ENCODE measurements at places on chromosomes 11 and 22.

GRCh38 chr11:46345131-46345597 is 2.1 kb upstream of the DGKZ start:
- DNase-seq: no peak

- DNase-seq: no peak
Observed at GRCh38 chr22:19821523-19822300, 33.0 kb downstream of the GNB1L start.

DNA sequence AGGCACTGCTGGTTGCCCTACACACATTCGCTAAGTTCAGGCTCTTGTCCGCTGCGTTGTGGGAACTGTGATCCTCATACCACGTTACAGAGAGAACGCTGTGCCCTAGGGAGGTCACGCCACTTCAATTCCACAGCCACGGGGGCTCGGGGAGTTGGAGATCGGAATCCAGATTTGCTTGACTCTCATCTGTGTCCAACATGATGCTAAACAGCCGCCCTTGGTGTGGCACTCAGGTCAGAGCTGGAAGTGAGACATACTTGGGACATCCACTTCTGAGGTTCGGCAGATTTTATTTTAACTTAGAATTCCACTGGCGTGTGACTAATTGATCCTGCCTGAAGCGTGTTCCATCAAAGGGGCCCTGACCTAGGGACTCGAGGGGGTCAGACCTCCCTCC is 41.7 kb downstream of the RIBC2 start:
- no peak for DNase-seq

GRCh38 chr22:19986410-19987341 is 29.9 kb downstream of the ARVCF start:
- no peak for DNase-seq

DNA sequence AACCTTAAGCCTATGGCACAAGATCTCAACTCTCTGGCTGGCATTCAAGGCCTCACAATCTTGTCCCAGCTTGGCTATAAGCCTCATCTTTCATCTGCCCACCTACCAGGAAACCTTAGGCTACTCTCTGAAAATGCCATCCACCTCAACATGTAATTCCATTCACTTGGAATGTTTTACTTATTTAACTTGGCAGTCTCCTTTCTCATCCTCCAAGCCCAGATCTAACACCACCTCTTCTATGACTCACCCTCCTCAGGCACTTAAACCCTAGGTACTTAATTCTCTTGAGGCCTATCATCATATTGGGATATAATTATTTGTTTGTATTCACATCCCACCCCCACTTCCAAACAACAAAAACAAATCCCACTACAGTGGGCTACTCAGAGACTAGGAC is 15.0 kb downstream of the POGLUT3 start:
- DNase-seq: no peak

DNA sequence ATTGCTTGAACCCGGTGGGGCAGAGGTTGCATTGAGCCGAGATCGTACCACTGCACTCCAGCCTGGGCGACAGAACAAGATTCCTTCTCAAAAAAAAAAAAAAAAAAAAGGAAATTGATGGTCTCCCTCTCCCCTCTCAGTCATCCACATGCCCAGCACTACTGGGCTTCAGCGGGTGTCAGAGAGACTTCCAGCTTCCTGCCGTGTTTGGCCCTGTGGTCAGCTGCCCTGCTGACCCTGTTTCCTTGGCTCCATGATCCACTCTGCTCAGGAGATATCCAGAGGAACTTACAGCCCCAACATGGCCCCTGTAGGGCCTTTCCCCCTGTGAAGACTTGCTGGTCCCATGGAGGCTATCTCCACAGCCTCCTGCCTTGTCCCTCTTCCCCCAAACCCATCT is 6.1 kb upstream of the PNPLA3 start:
- no peak for DNase-seq

- no peak for DNase-seq
Observed at GRCh38 chr22:47943729-47944700, 1181.6 kb downstream of the TBC1D22A start.

GRCh38 chr22:25331050-25331449 is 111.6 kb downstream of the CRYBB2 start:
- no peak for DNase-seq

DNA sequence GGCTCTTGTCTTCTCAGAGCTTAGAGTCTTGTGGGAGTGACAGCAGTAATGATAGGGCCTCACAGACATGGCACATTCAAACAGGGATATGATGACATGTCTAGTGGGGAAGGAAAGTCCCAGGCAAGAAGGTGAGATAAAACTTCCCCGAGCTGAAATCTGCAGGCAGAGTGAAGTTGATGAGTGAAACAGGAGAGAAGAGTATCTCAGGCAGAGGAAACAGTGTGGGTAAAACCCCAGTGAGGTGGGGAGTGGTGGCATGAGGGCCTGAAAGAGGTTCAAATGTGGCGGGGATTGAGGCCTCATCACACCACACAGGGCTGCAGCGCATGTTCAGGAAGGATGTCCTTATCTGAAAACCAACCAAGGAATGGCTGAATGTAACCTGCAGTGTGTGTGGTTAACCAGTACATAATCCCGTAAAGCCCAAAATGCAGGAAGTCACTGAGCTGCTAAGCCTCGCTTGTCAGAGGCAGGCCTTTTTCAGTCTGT is 153.8 kb upstream of the E2F8 start:
- DNase-seq: no peak

- no peak for DNase-seq
Observed at GRCh38 chr11:1863352-1864216, 10.7 kb downstream of the LSP1 start.

- no peak for DNase-seq
Observed at GRCh38 chr11:34197256-34197655, 91.8 kb downstream of the NAT10 start.

GRCh38 chr11:1196516-1197391 is 26.1 kb upstream of the MUC5B start:
- DNase-seq: no peak

GRCh38 chr11:16606784-16607674 is 131.4 kb upstream of the C11orf58 start:
- DNase-seq: no peak

GRCh38 chr22:32331236-32331917 is 26.3 kb upstream of the RFPL3 start:
- DNase-seq: no peak

DNA sequence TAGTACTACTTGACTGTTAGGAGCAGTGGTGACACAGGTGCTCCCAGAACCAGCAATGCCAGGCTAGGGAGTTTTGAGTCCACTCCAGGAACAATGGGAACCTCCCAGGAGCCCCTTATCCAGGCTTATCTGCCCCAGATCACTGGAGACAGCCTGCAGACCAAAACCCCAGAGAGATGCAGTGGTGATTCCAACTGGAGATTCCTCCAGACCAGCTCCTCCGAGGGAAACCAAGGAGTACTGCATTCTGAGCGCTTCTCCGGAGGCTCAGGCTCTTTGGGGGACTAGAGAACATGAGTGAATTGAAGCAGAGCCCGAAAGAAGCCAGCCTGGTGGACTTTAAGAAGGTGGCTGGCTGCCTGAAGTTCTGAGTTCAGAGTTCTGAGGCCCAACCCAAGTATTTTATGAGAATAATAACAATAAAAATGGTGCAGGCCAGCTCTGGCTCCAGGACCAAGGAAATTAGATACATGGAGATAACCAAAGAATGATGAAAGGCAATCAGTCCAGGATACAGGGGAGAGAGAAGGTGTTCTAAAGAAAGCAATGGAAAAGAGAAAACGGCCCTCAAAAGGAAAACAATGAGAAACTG is 1.3 kb upstream of the TMEM25 start:
- DNase-seq: no peak

DNA sequence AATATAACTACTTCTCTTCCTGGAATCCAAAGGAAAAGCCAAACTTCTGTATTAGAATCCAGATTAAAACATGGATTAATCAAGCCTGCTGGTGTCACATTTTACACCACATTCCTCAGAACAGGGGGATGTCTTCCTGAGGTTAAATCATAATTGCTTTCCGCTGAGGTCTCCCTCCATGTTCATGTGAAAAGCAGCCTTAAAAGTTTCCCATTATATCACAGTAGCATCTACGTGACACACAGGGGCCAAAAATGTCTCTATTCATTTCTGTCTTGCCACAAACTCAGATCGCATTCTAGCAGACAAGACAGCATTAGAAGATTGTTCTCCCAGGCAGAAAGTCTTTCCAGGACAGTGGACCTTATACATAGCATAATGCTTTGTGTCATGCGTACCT is 788.7 kb downstream of the OPCML start:
- DNase-seq: no peak

- DNase-seq: no peak
Observed at GRCh38 chr22:46368422-46368821, 32.9 kb downstream of the TRMU start.

GRCh38 chr11:16807306-16807705 is 68.9 kb downstream of the C11orf58 start:
- no peak for DNase-seq

DNA sequence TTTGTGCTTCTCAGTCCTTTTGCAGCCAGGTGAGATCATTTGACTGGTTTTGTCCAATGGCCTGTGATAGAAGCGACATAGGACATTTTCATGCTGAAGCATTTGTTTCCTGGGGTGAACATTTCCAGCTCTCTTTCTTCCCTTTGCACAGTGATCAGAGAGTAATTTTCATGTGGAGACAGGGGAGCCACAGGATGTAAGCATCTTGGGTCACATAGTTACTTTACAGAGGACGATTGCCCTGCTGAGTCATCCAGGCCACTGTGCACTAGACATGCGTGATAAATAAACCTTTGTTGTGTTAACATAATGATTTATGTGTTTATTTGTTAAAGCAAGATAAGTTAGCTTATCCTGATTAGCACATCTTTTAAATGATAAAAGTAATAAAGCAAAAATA is 263.5 kb upstream of the CCDC179 start:
- DNase-seq: no peak

- DNase-seq: no peak
Observed at GRCh38 chr11:134412203-134413042, at the start of gene B3GAT1. Gene B3GAT1 (minus strand): TSS chr11:134412242. CDS start chr11:134387659, 24,583 bp downstream.

GRCh38 chr11:62466444-62466843 is 47.6 kb downstream of the SCGB1A1 start:
- no peak for DNase-seq

DNA sequence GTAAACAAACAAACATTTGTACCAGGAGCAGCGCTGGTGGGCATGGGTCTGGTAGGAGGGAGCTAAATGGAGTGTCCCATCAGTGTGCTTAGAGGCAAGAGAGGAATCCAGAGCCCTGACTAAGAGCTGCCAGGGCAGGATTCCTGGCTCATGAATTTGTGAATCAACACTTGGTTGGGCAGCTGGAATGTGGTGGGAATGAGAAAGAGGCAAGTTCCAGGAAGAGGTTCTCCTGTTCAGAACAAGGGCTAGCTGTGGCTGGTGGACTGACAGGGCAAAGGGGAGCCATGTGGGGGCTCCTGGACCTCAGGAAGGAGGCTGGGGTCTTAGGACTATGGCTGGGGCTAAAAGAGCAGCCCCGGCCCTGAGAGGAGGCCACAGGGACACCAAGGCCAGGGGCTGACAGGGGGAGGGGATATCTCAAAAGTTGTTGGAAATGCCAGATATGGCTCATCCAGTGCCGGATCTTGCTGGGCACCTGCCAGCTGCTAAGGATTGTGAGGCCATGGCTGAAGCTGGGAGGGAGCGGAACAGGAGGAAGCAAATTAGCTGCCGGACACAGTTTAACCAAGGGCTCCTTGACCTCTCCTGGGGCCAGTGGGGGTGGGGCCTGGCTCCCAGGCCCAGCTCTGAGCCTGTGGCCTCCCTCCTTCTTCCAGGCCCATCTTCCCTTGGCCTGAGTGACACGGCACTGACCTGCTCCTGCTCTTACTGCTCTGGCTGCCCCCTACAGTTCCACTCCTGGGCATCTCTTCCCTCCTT is 14.6 kb upstream of the P2RY6 start:
- no peak for DNase-seq

DNA sequence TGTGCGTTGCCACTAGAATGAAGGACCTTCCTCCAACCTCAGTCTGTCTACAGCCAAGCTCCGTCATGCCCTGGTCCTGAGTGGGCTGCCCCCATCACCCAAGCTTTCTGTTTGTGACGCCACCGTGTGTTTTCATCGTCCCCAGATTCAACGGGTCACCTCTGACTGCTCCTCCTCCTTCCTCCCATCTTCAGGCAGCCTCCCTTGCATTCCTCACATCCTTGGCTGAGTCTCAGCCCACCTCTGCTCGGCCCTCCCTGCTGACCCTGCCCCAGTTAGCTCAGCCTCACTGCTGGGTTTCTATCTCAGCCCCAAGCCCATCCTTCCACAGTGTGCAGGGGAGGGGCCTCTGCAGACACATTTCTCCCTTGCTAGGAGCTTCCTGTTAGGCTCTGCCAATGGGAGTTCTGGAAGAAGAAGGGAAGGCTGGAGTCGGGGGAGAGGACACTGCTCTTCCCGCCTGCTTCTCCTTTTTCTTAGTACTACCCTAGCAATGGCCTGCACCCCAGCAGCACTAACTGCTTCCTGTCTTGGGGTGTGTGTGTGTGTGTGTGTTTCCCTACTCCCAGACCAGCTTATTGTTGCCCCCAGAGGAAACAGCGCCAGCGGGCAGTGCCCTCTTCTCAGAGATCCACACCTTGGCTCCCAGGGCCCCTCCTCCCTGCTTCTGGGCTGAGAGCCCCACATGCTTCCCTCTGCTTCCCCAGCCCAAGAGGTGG is 5.2 kb downstream of the IFT27 start:
- DNase-seq: no peak

- no peak for DNase-seq
Observed at GRCh38 chr11:68335683-68336082, 23.3 kb downstream of the LRP5 start.

DNA sequence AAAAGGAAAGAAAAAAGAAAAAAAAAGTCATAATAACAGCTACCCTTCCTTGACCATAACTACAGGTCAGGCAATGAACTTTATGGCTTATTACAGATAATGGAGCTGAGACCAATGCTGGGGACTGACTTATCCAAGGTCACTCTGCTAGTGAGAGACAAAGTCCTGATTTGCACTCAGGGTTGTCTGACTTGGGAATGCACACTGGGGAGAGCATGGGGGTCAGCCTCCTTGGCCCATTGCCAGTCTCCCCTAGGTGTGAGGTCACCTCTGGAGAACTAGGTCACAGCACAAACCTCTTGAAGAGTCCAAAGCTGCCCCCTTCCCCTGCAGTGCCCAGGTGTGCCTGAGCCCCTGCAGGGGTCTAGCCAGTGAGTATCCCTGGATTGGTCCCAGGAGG is 5.3 kb upstream of the CDC42EP1 start:
- no peak for DNase-seq

DNA sequence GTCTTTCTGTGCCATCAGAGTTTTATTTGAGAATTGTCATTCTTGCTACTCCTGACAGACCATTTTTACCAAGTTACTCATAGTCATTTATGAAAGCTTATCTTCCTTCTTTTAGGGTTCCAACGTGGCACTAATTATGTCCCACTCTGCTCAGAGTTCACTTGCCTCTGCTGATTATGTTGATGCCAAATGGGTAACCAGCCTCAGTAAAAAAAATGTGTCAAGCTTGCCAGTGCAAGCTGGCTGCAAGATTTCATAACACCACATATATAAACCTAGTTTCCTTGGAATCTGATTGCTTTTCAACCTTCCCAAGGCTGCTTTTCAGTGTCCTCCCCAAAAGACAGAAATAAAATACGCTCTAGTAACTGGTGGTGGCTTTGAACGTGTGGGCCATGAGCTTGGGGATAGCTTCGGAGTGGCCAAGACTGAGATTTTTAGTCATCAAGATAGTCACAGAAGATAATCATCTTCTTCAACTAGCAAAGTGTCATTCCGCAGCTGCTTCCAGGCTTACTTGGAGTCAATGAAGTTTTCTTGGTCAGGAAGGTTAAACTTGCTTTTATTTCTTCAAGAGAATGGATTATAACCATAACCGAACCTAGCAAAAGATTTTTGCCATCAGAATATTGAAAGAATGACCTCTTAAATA is 29.5 kb upstream of the APOA1 start:
- DNase-seq: no peak

GRCh38 chr11:111982019-111982464 is 43.2 kb upstream of the DLAT start:
- DNase-seq: no peak

- no peak for DNase-seq
Observed at GRCh38 chr11:128662076-128662475, 31.8 kb upstream of the FLI1 start.
